ENCODE measurements at places on chromosomes 12 and 14.

- DNase-seq = no peak
These were observed 49.5 kb downstream of the DCAF4 start for GRCh38 chr14:72975770-72976169.

GRCh38 chr12:127820271-127820670 lies 446.7 kb upstream of the TMEM132C start:
- no peak for DNase-seq

DNA sequence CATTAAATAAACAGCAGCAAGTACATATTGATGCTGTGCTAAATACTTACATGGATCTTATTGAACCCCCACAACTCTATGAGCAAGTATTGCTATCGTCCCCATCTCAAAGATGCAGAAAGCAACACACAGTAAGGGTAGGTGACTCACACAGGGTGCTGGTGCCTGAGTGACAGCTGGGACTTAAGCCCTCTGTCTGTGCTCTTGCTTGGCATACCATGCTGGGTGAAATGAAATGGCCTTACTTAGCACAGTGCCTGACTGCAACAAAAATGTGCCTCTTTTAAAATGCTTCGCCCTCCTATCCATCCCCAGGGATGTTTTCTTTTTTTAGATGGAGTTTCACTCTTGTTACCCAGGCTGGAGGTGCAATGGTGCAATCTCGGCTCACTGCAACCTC lies 788 bp downstream of the TEX52 start:
- DNase-seq = no peak

DNA sequence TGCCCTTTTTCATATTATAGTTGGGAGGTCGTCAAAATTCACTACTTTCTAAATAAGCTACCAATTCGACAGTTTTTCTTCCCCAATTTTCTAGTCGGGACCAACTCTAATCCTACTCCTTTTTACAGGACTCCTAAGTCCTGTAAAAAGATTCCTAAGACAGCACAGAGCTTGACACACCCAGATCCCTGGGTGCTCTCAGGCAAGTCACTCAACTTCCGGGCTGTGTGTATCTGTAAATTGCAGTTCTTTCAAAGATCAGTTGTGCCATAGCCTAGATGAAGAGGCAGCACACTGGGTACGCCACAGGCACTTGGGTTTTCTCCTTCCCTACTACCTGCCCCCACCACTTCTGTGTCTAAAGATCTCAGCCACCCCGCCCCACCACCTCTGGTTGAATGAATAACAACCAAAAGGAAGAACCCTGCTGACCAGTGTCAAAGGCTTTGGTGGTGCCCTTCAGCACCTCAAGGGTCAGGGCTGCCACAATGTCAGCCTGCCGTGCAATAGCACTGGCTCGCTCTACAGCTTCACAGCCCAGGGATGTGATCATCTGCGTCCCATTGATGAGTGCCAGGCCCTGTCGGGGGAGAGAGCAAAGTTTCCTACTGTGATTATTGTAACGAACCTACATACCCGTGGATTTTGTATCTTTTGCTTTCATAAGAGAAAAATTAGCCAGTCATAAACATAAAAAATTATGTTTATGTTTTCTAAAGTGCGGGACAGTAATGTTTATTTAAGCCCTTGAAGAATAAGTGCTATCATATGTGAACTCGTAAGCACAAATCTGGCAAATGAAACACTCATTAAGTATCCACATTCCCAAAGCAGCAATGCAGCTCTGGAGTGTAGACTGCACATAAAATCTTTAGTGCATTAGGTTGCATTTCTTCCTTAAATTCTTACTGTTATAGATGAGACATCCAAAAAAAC lies 9.2 kb downstream of the HAL start:
- DNase-seq = no peak

DNA sequence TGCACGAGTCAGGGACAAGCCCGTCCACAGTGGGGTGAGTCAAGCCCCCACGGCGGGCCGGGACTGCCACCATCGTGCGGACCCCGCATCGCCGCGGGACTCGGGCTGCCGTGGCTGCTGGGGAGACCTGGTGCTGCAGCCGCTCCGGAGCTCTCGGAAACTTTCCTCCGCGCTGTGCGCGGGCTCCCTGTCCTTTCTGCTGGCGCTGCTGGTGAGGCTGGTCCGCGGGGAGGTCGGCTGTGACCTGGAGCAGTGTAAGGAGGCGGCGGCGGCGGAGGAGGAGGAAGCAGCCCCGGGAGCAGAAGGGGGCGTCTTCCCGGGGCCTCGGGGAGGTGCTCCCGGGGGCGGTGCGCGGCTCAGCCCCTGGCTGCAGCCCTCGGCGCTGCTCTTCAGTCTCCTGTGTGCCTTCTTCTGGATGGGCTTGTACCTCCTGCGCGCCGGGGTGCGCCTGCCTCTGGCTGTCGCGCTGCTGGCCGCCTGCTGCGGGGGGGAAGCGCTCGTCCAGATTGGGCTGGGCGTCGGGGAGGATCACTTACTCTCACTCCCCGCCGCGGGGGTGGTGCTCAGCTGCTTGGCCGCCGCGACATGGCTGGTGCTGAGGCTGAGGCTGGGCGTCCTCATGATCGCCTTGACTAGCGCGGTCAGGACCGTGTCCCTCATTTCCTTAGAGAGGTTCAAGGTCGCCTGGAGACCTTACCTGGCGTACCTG lies 1.1 kb downstream of the PDE3A start:
- peak; percentile 88 for DNase-seq

GRCh38 chr12:107492393-107493134 lies 193.0 kb upstream of the PWP1 start:
- DNase-seq = no peak

DNA sequence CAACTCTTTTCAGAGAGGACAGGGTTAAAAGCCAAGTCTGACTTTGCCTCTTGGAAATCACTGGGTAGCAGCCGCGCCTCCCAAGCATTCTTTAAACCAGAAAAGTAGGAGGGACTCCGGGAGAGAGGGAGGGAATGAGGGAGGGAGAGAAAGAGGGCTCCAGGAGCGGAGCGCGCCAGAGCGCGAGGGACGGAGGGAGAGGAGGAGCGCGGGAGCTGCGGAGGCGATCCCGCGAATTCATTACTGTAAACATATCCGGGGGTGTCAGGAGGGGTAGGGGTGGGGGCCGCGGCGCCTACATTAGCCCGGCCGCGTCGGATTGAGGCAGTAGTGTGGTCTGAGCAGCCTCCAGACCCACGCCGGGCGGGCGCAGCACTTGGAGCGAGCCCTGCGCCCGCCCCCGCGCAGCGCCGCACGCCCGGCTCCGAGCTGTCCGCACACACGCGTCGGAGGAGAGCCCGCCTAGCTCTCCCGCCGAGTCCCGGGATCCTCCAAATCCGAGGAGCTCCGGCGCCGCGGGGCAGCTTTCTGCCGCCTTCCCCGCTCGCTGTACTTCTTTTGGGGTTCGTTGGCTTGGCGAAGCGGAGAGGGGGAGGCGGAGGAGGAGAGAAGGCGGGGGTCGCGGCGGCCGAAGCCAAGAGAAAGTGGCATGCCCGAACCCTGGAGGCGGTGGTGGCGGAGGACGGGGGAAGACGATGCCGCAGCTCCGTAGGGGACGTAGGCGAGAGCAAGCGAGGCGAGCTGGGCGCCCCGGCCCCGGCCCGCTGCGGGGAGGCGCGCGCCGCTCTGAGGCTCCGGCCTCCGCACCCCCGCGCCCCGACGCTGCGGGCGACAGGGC lies 3.3 kb downstream of the FLRT2 start:
- peak; percentile 91 for DNase-seq

- DNase-seq = no peak
These were observed 10.3 kb upstream of the TRHDE start for GRCh38 chr12:72261885-72262284.

GRCh38 chr12:105640761-105641160 lies 310.3 kb downstream of the C12orf75 start:
- no peak for DNase-seq

DNA sequence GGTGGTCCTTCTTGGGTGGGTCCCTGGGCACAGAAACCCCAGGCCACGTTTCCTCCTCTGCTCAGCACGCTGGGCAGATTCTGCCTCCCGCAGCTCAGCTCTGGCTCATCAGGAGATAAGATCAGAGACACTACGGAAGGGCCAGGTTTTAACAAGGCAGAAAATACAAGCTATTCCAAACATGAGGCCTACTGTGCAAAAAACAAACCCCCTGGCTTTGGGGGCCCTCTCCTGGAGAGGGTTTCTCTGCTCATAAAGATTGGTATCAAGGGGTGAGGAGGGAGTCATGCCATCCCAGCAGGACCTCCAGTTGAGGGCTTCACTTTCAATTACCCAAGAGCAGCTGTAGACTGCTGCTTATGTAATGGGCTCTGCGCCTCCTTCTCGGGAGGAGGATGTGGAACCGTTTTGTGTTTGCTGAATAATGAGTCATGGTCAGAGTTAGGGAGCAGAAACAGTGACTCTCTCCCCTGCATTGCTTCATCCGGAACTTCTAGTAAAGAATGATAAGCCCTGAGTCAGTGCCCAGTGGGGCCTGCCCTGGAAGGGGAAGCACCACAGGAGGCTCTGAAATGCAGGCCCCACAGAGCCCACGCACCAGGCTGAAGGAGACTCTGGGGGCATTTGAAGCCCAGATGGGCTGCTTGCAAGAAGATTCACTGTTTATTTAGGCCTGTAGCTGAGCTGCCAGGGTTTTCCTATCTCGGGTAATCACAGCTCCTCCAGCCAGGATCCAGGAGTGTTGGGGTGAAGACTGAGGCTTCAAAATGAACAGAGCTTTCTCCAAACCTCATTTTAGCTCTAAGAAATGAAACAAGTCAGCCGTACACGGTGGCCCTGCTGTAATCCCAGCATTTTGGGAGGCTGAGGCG lies 79.3 kb downstream of the SSPN start:
- DNase-seq = peak; percentile 68

GRCh38 chr12:3988519-3989217 lies 115.5 kb upstream of the PARP11 start:
- no peak for DNase-seq

- peak; percentile 31 for DNase-seq
These were observed 98.8 kb upstream of the NTF3 start for GRCh38 chr12:5333096-5333495.

DNA sequence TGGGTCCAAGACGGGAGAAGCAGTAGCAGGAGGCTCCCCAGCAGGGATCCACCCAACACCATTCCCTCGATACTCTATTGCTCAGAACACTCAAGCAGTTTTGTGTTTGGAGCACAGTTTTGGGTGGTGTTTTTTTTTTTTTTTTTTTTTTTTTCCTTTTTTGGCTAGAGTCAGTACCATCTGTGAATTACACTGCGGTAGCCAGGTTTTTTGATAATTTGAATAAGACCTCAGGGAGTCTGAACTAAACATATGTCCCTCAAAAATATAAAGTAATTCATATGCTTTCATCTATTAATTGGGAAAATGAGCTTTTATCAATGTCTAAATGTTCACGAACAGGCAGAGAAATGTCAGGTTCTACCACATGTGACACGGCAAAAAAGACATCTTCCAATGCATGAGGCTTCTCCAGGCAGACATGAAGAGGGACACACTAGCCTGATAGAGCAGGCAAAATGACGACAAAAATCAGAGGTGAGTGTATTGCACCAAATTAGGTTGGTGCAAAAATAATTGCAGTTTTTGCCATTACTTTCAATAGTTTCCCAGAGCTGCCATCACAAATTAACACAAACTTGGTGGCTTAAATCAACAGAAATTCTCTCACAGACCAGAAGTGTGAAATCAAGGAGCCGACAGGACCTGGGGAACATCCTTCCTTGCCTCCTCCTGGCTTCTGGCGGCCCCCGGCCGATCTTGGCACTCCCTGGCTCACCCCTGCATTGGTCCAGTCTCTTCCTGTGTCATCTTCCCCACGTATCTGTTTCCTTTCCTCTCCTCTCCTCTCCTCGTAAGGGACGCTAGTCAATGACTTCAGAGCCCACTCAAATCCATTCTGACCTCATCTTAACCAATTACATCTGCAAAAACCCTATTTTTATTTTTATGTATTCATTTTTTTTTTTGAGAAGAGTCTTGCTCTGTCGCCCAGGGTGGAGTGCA lies 33.9 kb downstream of the FOXN3 start:
- DNase-seq = no peak

DNA sequence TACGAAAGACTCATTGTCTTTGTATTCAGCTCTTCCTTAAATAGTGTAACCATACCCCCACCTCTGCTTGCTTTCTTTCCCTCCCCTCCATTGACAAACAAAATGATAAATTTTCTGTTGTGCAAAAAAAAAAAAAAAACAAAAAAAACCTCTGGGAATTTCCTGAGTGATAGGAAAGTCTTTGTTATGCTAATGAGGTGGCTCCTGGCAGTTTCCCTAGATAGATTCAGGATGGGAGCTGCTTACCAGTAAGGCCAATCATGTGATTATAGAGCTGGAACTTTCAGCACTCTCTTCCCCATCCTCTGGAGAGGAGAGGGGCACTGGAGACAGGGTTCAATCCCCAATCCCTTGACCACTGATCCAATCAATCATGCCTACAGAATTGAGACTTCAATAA lies 120.5 kb downstream of the NUAK1 start:
- no peak for DNase-seq

GRCh38 chr12:4051596-4051995 lies 178.4 kb upstream of the PARP11 start:
- no peak for DNase-seq

- DNase-seq = no peak
These were observed 1100.6 kb downstream of the GALC start for GRCh38 chr14:86892152-86892956.

DNA sequence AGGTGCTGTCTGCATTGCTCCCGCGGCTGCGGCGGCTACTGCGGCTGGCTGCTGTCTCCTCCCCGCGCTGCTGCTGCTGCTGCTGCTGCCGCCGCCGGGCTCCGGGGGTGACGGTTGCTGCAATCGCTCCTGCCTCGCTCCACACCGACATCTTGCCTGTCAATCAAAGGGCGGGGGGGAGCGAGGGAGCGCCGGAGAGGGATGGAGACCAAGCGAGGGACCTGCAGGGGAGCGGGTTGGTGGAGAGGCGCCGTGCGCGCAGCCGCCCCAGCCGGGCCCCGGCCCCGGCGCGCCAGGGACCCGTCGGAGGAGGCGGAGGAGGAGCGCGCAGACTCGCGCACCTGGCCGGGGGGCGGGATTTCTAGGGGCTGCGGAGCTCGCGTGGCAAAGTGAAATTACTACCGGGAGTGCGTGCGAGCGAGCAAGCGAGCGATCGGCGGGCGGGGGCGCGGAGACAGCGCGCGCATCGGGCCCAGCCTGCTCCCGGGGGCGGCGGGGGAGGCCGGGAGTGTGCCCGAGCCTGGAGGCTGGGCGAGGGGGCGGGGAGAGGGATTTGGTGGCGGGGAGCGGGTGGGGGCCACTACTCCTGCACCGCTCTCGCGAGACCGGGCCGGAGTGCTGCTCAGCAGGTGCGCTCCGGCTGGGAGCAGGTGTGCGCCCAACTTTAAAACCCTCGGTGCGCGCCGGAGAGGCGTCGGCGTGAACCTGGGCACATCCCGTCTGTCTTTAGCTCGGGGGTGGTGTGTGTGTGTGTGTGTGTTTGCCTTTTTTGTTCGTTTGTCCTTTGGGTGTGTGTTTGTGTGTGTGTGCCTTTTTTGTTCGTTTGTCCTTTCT lies at the start of gene KSR2:
Gene KSR2 (minus strand): TSS at position 165 of the 834 bp plus-strand sequence. CDS start 735 bp downstream, outside the sequence.
- peak; percentile 24 for DNase-seq

Data from right hindlimb (tissue), 1 donor.